ENCODE measurements at places on chromosomes 11 and 22.

- no peak for DNase-seq
Measured at GRCh38 chr11:1848640-1849430, 4.0 kb upstream of the LSP1 start.

GRCh38 chr11:130947889-130948288, 31.6 kb upstream of the SNX19 start:
- no peak for DNase-seq

GRCh38 chr11:132349811-132350733, 979.7 kb downstream of the NTM start:
- DNase-seq, result no peak

GRCh38 chr11:71063129-71063528, 189.2 kb downstream of the SHANK2 start:
- DNase-seq, result no peak

DNA sequence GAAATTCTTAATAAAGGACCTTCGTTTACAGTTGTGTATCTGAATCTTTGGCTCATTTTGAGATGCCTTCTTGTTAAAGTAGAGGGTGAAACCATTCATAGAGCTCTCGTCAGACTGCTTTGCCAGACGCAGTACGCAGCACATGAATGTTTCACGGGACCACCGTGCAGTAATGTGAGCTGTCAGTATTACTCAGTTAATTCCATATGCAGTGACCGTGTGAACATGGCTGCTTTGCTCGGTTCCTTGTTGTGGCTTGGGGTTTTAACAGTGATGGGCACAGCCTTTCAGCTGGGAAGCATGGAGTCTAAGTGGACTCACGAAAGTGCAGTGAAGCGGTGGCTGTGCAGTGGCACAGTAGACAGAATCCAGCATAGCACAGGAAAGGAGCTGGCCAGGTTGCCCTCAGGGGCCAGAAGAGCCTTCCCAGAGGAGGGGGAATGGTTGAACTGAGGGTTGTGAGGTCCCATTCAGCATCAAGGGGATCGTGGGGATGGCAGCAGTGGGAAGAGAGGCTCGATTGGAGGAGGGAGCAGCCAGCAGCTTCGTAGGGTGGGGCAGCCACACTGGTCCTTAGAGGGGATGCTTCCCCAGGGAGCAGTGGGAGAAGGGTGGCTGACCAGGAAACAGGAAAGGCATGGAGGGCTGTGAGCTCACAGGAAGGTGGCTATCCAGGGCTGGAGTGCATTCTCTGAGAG, 31.4 kb downstream of the PPFIA1 start:
- DNase-seq, result no peak

DNA sequence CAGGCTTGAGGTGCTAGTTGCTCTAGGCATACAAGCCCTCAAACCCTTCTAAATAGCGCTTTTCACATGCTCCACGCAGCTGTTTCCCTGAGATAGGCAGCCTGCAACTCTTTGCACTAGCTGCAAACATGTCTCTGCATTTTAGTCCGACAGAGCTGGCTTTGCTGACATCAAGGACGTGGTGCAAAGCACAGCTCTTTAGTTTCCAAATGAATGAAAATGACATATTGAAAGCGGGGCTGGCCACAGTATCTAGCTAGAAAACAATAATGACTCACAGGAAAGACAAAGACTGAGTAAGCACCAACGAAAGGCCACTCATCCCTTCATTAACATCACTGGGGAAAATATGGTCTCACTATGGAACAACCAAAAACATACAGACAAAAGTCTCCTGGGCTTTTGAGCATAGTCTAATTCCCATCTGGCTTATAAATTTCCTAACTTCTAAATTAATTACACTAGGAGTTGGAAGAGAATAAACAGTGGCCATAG, 15.3 kb upstream of the ZC3H12C start:
- DNase-seq, result no peak

DNA sequence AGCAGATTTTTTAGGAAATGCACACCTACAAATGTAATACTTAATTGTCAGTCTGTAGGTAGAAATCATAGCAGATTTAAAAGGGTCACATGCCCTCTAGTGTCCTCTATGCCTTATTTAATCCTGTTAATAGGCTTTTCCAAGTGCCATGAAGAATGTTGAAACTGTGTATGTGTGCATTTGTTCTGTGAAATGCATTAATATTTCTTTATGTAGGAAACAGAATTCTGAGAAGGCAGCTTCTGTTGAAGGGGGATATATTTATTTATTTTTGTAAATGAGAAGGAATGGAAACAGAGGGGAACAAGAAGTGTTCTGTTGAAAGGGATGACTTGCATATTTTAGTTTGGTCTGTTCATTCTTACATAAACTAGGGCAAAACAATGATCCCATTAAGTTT, 51.0 kb downstream of the SVIP start:
- no peak for DNase-seq

- no peak for DNase-seq
Measured at GRCh38 chr22:20905415-20906386, 11.5 kb upstream of the CRKL start.

DNA sequence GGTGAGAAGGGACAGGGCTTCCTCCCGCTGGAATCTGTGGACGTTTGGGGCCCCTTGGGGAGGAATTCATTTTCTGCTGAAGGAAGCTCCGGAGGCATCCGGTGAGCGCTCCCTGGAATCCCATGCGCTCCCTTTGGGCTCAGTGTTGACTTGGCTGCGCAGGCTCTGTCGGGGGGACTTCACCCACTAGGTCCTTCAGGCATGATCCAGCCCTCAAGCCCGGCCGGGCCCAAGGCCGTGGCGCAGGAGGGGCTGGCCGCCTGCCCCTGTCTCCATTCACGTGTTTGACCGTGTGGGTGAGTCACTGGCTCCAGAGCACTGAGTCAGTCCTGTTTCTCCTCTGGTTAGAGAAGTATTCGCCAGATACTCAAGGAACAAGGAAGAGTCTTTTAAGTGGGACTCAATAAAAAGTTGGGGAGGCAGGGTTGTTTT, 1.4 kb downstream of the CTTN start:
- peak; percentile 57 for DNase-seq

GRCh38 chr11:119340335-119341221, at the start of gene C1QTNF5:
Gene C1QTNF5 (minus strand): TSS chr11:119340883. CDS start chr11:119340397, 486 bp downstream.
- peak; percentile 70 for DNase-seq

- DNase-seq, result peak; percentile 43
Measured at GRCh38 chr11:10488121-10488933, 33.3 kb downstream of the AMPD3 start.

DNA sequence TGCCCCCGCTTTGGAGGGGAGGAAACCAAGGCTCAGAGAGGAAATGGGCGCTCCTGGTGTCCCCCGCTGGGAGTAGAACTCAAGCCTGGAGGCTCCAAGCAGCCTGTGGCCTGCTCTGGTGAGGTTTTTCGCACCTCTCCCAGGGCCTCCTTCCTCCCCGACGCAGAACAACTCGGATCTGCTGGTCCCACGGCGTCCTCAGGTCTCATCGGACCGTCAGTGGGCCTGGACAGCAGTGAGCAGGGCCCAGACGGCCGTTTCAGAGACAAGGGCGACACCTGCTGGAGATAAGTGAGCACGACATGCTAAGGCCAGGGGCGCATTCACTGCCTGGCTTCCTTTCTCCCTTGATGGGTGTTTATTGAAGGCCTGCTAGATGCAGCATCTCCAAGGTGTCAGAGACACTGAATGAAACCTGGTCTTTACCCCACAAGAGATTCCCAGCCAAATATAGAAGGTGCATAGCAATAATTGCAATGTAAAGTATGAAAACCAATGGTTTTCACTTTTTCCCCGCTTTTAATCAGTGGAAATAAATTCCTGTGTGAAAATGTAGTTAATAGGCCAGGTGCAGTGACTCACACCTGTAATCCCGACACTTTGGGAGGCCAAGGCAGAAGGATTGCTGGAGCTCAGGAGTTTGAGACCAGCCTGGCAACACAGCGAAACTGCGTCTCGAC, 26.9 kb upstream of the CD82 start:
- peak; percentile 46 for DNase-seq

DNA sequence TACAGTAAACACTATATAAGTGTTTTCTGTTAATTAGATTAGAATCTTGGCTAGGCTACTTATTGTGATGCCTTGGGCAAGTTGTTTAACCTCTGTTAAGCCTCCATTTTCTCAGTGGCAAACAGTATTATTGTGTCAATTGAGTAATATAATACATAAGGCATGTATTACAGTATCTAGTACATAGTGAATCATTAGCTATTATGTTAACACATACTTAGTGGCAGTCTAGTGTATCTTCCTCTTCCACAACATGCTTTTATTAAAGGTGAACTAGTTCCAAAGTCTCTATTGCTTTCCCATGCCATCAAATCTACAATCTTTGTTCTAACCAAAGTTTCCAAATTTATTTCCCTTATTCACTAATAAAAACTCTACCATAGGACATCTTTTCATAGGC, 200.9 kb downstream of the SOX6 start:
- DNase-seq, result no peak

GRCh38 chr11:77438487-77438886, 35.4 kb downstream of the PAK1 start:
- DNase-seq, result no peak

- no peak for DNase-seq
Measured at GRCh38 chr11:69333879-69334278, 39.9 kb downstream of the MYEOV start.

- no peak for DNase-seq
Measured at GRCh38 chr11:85619499-85619898, 7.6 kb downstream of the DLG2 start.

DNA sequence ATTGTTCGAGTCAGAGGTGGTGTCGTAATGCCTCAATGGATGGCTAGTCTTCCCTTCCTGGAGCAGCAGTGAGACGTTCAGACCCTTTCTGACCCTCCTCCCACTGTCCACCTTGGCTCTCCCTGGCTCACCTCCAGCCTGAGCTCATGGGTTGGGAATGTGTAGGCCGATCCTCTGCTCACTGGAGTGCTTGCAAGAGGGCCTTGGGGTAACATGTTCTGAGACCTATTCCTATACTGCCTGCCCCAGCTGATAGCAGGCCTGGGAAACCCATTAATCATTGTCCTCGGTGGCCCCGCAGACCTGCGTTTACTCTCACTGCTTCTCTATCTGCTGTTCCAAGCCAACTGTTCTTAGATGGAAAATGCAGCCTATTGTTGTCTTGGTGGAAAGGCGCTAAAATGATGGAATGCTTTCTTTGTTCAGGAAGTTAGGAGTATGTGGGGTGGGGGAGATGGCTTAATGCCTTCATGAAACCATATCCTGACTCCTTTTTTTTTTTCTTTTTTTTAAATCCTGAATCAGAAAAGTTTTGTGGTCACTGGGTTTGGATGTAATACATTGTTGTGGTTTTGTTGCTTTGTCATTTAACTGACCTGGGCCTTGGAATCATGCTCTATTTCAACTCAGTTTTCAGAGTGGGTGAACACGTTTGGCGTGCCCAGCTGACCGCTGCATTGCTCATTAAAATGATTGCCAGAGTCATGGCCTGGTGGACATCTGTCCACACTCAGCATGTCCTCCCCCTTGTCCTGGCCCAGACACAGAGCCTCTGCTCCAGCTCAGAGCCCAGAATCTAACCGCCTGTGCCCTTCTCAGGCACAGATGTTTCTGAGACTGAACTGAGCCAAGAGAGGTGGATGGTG, 72.5 kb downstream of the MICAL2 start:
- no peak for DNase-seq

GRCh38 chr11:18775492-18776292, 15.9 kb downstream of the PTPN5 start:
- DNase-seq, result peak; percentile 92

DNA sequence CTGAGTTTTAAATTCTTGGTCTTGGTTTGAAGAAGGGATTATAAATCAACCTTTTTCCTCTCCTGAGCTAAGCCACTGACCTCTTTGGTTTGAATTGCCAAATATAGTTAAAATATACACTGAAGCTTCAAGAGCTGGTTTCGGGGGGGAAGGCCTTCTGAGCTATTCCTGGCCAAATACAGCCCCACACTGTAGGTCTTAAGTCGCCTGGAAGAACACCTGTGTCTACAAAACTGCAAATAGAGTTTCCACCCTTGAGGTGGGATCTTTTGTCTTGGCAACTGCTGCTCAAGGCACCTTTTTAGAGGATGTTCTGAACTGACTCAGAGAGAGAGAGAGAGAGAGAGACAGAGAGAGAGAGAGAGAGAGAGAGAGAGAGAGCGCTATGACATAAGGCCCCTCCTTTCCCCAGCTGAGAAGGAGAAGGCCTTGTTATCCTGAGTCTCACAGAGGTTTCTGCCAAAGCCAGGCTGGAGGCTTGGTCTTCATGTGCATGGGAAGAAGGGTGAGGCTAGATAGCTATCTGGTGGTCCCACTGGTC, 5.5 kb downstream of the ADM start:
- DNase-seq, result no peak

DNA sequence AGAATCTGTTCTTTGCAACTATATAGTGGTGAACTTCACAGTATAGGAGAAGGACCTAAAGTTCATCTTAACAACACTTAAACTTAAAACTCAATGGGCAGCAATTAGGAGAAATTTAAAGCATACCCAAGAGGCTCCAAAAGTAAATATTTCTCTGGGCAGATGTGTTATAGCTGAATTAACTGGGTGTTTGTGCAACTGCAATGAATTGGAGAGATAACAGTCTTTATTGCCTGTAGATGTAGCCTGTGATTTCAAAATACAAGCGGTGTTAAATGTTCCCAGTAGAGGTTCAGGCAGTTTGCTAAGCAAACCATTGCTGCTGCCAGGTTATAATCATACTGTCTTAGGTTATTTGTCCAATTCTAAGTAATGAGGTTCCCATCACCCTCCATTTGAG, 294.1 kb upstream of the MTNR1B start:
- no peak for DNase-seq

DNA sequence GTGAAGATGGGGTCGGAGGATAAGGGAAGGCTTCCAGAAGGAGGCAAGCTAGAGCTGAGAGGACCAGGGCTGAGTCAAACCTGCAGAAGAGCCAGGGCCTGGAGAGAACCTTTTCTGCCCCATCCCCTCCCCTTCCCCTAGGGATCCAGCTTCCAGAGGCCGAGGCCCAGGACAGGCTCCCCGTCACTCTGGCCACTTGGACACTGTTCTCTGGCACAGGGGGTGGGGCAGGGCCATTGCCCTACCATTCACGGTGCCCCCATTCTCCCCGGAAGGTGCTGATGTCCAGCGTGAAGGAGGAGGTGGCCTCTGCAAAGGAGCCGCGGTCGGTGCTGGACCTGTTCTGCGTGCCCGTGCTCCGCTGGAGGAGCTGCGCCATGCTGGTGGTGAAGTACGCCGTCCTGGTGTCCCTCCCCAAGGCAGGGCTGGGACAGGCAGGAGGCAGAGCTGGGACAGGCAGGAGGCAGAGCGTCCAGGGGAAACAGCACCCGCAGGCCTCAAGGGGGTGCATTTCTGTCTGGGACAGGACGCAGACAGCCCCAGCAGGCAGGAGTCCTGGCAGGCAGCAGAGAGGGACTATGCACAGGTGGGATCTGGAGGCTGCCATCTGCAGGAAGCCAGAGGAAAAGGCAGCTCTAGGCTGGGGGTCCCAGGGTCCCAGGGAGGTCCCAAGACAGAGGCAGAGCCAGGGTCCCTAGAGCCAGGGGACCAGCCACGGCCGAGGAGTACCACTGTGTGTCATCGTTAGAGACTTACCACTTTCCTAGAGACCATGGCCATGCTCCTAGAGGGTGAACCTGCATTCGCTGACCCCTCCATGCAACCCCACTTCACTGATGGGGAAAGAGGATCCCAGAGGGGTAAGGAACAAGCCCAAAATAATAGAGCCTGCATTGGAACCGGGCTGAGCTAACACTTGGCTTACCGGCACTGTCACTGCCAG, 25.8 kb upstream of the SLC22A12 start:
- peak; percentile 67 for DNase-seq

- no peak for DNase-seq
Measured at GRCh38 chr11:31887180-31887579, 76.1 kb upstream of the PAX6 start.
